Activated CD4-positive, alpha-beta memory T cell treated with anti-CD3 and anti-CD28 coated beads for 36 hours (primary cell): ENCODE measurements at places on chromosomes 2 and 18. TPM values are rescaled to one million over a fixed set of nuclear protein-coding genes. Genes with fewer than 3 reads are reported as not detected.

Gene RGPD4
- 0.05 TPM for total RNA-seq

Gene IL36B
- total RNA-seq, result not detected

DNA sequence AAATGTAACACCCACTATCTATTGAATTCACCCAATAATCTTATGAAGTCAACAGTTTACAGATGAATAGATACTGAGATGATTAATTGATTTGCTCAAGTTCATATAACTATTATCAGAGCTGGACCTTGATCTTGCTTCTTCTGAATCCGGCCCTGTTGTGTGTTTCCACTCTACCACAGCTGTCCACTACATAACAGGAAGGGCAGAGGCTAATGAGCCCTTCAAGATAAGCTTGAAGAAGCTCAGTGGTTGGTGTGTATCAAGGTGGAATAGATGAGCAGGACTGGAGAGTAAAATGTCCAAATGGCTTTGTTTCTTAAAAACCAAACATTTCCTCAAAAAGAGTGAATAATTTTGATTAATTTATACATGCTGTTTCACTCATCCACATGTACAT, 56.4 kb upstream of the ITGB6 start:
- no peak for DNase-seq

Gene CHAC2
- 13.2 TPM for total RNA-seq

Gene AGAP1
- 1.8 TPM for total RNA-seq

GRCh38 chr18:904218-905090, at the start of gene ADCYAP1:
Gene ADCYAP1 (plus strand): TSS chr18:904871. CDS start chr18:905387, 516 bp downstream.
- DNase-seq, result peak; percentile 12

Gene SLC25A52
- 0.21 TPM for total RNA-seq

GRCh38 chr18:24126155-24126961, 12.5 kb upstream of the CABYR start:
- no peak for DNase-seq

Gene SULT1C4
- not detected for total RNA-seq

Gene RGPD8
- total RNA-seq, result 16.0 TPM

GRCh38 chr18:37419866-37420265, 145.7 kb downstream of the CELF4 start:
- DNase-seq, result no peak

- DNase-seq, result no peak
These were observed 20.9 kb upstream of the ROCK2 start for GRCh38 chr2:11365096-11365879.

- DNase-seq, result peak; percentile 60
These were observed at the start of gene RAMP1 for GRCh38 chr2:237859533-237860272. Gene RAMP1 (plus strand): TSS chr2:237859623. CDS start chr2:237859676, 53 bp downstream.

- DNase-seq, result no peak
These were observed 74.2 kb downstream of the OTX1 start for GRCh38 chr2:63124850-63125249.

DNA sequence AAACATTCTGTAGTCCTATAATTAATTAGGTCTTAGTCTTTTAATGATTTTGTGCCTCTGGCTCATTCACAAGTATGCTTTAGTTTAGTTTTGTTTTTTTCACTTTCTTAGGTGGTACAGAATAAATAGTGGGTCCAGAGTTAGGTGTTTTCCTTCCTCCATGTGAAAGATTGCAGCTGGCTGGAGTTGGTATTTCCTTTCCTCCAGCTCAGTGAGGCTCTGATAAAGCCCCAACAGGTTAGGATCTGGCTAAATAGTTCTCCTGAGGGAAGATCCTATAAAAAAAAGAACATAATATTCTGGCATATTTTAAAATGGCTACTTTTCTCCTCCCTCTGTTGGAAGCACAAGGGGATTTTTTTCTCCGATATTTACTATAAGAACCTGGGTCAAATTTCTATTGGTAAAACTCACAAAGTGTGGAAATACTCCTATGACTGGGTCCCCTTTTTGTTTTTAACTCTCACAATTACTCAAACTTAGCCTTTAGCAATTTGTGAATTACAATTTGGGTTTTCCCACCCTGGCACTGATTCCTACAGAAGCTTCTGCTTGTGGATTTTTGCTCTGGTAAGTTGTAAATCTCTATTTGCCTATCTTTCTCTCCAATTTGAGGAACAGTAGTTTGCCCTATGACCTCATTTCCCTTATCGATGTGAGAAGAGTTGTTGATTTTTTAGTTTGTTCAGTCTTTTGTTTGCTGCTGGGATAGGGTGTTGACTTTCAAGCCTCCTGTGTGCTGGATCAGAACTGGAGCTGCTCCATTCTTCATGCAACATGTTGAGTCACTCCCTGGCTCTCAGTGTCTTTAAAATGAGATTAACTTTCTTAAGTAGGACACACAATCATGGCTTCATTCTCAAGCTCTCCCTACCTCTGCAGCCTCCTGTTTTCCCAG, 500.9 kb downstream of the RNF144A start:
- no peak for DNase-seq

GRCh38 chr2:165697748-165698443, 96.2 kb downstream of the GALNT3 start:
- no peak for DNase-seq

DNA sequence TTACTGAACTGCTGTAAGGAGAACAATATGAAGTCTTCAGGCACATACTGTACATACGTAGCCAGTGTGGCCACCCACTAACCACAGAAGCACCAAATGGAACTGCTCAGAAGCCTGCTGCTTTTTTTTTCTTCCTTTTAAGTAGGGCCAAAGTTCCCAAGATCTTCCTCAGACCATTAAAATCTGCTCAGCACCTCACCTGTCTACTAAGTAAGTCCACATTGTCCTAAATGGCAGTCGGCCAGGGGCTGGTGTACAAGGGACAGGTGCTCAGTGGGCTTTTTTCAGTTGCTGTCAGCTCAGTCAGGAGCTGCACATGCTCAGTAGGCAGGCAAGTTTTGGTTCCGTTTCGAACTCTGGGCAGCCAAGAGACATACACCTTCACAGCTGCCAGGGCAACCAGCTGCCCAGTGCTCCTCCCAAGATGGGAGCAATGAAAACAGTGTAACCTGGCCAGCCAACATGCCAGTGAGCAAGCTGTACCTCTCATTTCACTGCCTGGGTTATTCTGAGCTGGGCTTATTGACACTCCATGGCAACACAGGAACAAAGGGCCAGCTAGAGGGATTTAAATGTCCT, 86.1 kb downstream of the ACVR1 start:
- peak; percentile 16 for DNase-seq
